ENCODE measurements at places on chromosomes 2 and 18.

DNA sequence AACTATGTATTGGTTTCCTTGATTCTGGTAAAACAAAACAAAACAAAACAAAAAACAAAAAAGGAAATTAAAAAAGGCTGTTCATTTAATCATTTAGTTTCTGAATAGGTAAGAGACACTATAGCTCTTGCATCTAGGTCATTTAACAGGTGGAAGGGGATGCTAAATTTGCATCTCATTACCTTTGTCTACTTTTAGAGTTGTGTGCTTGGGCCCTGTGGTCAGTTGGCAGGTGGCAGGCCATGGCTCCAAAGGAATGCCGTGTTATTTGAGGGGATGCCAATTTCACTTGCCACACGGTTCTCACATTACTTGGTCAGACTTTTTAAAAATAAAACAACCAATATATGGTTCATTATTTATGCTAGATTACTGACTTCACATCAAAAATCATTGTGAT is 9.2 kb downstream of the GALNT13 start:
- DNase-seq = no peak

DNA sequence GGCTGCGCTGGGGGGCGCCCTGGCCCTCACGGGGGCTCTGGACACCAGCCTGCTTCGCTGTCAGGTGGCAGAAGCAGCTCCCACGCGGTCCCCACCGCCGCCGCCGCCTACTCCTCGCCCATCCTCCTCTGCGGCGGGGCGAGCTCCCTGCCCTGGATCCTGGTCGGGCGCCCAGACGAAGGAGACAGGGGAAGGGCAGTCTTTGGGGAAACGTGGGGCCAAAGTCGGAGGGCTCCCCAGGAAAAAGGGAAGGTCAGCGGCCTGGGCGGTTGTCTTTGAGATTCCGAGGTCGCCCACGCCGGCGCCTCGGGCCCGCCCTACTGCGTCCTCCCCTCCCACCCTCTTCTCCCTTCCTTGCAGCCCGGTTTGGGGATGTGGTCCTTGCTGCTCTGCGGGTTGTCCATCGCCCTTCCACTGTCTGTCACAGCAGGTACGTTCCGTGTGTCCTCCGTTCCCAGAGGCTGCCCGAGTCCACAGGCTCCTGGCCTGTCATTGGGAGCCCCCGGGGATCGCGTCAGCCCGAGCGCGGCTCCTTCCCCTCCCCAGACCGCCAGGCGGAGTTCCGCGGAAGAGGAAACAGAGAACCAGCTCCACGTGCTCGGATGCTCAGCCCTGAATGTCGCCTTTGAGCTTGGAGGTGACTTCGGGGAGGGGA is 800 bp downstream of the IL1RL2 start:
- no peak for DNase-seq

GRCh38 chr2:239971115-239971514 is 54.0 kb downstream of the NDUFA10 start:
- DNase-seq = no peak

- DNase-seq = no peak
These were observed 33.4 kb downstream of the EMX1 start for GRCh38 chr2:72950558-72951255.

- DNase-seq = no peak
These were observed 815.1 kb downstream of the CPS1 start for GRCh38 chr2:211371465-211371864.

DNA sequence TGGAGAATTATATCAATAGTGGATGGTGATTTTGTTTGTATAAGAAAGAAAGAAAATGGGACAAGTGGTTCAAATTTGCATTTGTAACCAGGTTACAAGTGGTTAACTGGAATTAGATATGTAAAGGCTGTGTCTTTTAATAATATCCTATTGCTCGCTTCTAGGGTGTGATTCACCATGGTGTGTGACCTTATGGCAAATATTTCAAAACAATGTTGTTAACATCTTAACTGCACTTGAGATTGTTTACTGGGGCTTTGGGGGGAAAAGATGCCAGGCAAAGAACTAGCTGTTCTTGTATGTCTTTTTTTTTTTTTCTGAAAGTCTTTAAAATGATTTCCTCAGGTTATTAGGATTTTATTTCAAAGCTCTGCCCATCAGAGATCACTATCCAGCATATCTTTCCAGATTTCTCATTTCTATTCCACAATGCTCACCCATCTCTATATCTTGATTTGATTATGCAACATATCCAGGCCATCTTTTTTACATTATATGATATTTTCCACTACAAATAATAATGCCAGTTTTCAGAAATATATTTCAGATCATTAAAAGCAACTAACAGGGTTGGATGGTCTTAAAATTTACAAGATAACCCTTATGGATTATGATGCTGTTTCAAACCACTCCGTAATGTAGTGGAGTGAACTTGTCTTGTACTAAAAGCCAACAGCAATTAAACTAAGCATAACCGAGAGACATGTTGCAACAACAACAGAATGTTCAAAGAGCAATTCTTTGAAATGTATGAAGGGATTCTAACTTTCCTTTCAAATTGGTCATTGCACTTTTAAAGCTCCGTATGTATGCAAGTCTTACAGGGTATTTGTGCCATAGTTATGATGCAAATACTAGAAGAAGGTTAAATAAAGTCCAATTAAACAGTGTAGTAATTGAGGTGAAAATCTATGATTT is 341.5 kb upstream of the ETAA1 start:
- no peak for DNase-seq

DNA sequence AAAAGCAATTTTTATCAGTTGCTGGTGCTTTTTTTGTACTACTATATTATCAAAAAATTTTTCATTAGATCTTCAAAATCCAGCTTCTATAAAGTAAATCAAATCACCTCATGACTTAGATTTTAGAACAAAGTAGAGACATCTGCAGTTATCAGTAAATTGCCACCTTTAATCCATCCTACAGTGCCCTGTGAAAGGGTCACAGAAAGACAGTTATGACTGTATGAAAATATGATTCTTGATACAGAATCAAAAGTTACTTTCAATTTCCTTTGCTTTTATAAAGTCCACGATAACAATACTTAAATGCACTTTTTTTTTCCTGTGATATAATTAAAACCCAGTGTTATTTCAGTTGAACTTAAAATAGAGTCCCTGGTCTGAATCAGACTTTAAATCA is 61.4 kb downstream of the PRPF40A start:
- no peak for DNase-seq

DNA sequence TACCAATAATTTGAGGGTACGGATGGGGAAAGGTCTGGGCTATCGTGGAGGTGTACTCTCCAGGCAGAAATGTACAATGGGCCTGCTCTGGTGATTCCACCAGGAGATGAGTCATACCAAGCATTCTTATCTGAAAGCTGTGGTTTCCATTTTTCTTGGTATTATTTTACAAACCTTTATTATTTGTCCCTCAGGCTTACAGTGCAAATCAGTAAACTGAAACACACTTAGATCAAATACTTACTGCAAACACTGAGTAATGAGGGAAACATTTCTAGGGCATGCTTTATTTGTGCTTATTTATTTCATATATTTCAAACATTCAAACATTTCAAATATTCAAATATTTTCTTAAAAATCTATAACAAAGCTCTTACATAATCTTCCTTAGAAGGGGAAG is 319.8 kb downstream of the RND3 start:
- DNase-seq = peak; percentile 90

DNA sequence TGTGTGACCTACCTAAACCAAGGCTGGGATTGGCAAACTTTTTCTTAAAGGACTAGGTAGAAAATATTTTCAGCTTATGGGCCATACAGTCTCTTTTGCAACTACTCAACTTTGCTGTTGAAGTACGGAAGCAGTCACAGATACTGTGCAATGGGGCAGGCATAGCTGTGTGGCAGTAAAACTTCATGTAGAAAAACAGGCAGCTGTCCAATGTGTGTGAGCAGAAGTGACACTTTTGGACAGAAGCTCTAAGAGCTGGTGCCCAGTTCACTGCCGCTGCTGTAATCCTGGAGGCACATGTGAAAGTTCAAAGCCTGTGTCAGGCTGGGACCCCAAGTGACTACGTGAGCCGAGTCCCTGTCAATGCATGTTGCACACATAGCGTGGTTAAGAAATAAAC is 46.7 kb downstream of the MAPK4 start:
- no peak for DNase-seq

DNA sequence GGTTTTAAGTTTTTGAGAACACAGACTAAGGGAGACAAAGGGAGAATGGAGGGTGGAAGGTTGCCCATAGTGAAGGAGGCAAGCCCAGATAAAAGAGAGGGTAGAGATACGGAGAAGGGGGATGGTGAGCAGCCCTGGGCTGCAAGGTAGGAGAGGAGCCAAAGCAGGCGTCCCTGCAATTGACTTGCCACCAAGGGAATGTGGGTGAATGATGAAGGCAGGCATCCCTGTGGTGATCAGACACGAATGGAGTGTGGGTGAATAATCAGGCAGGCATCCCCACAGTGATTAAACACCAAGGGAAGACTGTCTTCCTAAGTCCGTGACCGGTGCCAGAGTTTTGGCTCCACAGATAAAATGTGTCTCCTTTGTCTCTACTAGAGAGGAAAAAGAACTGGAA is 16.5 kb upstream of the ALPK2 start:
- DNase-seq = no peak

DNA sequence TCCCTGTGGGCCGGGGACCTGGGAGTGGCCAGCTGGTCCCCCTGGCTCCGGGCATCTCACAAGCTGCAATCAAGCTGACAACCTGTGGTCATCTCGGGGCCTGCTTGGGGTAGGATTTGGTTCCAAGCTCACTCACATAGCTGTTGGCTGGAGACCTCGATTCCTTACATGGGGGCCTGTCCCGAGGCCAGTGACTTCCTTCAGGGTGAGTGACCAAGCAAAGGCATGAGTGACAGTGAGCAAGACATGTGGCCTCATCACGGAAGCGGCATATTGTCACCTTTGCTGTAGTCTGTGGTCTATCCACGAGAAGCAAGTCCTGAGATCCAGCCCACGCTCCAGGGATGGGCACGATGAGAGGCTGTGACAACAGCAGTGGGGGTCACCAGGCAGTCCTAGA is 131.4 kb upstream of the ID2 start:
- no peak for DNase-seq

- DNase-seq = no peak
These were observed 56.5 kb downstream of the TFCP2L1 start for GRCh38 chr2:121228521-121228920.

DNA sequence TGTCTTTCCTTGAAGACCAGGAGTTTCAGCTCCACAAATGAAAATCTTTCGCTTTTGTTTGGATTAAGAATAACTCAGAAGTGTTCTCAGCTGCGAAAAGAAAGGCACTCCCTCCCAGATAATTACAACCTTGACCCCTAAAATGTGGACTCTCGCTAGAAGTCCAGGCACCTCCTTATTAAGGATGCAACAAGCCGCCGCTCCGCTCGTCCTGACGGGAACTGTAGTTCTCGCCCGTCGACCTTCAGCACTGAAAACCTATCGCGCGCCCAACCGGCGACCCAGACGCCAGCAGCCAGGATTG is 559 bp downstream of the IMMT start:
- no peak for DNase-seq

GRCh38 chr2:205700331-205701132 is 18.2 kb downstream of the NRP2 start:
- peak; percentile 27 for DNase-seq

DNA sequence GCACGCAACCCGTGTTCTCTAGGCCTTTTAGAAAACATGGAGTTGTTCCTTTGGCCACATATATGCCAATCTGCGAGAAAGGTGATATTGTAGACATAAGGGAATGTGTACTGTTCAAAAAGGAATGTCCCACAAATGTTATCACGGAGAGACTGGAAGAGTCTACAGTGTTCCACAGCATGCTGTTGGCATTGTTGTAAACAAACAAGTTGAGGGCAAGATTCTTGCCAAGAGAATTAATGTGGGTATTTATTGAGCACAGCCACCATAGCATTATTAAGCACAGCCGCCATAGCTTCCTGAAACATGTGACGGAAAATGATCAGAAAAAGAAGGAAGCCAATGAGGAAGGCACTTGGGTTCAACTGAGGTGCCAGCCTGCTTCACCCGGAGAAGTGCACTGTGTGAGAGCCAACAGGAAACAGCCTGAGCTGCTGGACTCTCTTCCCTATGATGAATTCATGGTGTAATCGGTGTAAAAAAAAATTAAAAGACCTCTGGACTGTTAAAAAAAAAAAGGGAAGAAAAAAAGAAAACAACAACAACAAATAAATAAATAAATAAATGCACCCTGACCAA is 29.0 kb upstream of the REL start:
- no peak for DNase-seq

DNA sequence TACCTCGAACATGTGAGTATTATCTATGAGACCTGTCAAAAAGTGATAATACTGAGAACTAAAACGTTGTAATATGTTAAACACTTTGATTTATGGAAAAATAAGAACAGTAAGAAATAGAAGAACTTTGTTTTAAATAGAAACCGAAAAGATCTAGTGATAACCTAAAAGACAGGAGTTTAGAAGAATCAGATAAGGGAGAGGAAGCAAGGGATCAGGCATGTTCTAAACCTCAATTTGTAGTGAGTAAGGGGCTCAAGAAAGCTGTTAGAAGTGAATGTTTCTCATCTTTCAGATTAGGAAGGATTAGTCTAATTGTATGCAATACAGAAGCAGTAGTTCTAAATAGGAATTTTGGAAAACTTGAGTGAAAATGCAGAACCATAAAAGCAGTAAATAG is 168.7 kb upstream of the MYO3B start:
- DNase-seq = peak; percentile 29

DNA sequence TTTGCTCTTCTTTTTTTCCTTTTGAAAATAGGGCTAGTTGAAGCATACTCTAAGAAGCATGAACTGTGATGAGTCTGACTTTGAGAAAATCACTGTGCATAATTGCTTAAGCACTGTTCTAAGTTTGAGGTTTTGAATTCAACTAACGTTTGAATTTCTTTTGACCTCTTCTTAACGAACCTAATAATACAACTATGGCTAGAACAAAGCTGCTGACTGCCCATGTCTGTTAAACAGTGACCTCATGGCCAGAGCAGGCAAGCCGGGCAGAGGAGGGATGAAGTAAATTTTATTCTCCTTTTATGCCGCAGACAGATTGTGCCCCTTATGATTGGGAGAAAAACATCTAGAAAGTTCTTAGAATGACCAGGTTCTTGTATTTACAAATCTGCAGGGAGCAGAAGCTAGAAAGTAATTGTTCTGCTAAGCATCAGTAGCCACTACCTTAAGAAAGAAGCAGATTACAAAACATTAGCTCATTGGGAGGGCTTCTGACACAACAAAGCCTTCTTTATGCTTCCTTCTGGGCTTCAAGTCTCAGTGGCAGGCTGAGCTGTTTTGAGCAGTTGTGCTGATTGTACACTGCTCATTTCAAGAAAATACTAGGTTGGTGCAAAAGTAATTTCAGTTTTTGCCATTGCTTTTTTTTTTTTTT is 97.8 kb upstream of the RASGRP3 start:
- DNase-seq = no peak

GRCh38 chr18:74689251-74689650 is 91.6 kb downstream of the ZNF407 start:
- no peak for DNase-seq

- DNase-seq = no peak
These were observed 253.7 kb upstream of the LINC00305 start for GRCh38 chr18:64402636-64403035.

DNA sequence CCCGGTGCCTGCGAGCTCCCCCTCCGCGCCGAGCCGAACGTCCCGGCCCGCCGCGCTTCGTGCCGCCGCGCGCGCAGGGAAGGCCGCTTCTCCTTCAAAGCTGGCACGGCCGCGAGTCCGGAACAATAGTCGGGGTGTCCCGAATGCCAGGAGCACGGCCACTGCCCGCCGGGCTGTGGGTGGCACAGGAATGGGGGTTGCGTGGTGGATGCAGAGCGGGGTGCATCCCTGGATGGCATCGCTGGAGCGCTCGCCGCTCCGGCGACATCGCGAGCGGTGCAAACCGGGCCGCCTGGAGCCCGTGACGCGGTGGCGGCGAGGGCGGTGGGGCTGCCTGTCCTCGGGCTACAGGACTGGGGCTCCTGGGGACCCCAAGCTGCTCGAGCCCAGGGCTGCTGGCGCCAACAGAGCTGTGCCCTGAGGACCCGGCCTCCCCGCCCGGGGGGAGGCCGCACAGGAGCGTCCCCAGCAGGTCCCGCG is 1.1 kb upstream of the SATB2 start:
- no peak for DNase-seq
